ENCODE measurements at places on chromosomes 4 and X.

DNA sequence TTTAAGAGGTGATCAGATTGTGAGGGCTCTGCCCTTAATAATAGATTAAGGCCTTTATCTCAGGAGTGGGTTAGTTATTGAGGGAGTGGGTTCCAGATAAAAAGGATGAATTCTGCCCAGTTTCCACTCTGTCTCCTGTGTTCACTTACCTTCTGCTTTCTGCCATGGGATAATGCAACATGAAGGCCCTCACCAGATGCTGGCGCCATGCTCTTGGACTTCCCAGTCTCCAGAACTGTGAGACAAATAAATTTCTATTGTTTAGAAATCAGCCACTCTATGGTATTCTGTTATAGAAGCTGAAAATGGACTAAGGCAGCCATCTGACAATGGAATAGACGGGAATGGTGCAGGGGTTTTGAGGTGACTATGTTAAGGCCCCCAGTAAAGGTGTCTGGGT is 6.9 kb upstream of the RELL1 start:
- H3K27ac ChIP-seq, result no peak overlapping the region
- H3K4me3 ChIP-seq, result no peak overlapping the region
- no peak for DNase-seq
- H3K27me3 ChIP-seq, result no peaks in the 10 kb centered on the region
- H3K4me1 ChIP-seq, result no peaks in the 10 kb centered on the region

DNA sequence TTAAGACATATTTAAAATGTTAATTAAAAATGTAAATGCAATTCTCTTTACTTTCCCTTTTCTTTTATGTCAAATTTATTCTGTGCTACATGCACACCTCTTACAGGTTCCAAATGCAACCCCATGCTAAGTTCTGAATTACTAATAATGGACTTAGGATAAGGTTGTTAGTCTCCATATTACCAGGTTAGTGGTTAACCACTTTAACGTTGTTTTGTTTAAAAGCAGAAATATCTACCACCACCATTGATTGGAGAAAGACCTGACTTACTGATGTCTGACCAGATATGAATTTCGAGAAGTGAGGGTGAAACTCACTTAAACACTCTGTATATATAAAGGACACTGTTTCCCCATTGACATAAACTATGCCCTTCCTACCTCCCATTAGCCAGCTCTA is 6.9 kb upstream of the TRPC3 start:
- DNase-seq, result no peak
- H3K27ac ChIP-seq, result no peak overlapping the region
- no peaks in the 10 kb centered on the region for H3K36me3 ChIP-seq
- H3K4me3 ChIP-seq, result no peak overlapping the region

- no peaks in the 10 kb centered on the region for H3K4me1 ChIP-seq
- H3K36me3 ChIP-seq, result no peaks in the 10 kb centered on the region
These were observed 270.6 kb downstream of the RCHY1 start for GRCh38 chr4:75243570-75243969.

GRCh38 chr4:17370818-17371217 is 141.1 kb downstream of the QDPR start:
- no peak overlapping the region for H3K4me3 ChIP-seq
- H3K4me1 ChIP-seq, result no peaks in the 10 kb centered on the region
- no peaks in the 10 kb centered on the region for H3K36me3 ChIP-seq
- DNase-seq, result no peak
- H3K27ac ChIP-seq, result no peak overlapping the region

- H3K4me1 ChIP-seq, result no peaks in the 10 kb centered on the region
- no peak overlapping the region for H3K27ac ChIP-seq
- no peaks in the 10 kb centered on the region for H3K27me3 ChIP-seq
- no peak overlapping the region for H3K4me3 ChIP-seq
These were observed 187.3 kb downstream of the SLC39A8 start for GRCh38 chr4:102157984-102158383.

DNA sequence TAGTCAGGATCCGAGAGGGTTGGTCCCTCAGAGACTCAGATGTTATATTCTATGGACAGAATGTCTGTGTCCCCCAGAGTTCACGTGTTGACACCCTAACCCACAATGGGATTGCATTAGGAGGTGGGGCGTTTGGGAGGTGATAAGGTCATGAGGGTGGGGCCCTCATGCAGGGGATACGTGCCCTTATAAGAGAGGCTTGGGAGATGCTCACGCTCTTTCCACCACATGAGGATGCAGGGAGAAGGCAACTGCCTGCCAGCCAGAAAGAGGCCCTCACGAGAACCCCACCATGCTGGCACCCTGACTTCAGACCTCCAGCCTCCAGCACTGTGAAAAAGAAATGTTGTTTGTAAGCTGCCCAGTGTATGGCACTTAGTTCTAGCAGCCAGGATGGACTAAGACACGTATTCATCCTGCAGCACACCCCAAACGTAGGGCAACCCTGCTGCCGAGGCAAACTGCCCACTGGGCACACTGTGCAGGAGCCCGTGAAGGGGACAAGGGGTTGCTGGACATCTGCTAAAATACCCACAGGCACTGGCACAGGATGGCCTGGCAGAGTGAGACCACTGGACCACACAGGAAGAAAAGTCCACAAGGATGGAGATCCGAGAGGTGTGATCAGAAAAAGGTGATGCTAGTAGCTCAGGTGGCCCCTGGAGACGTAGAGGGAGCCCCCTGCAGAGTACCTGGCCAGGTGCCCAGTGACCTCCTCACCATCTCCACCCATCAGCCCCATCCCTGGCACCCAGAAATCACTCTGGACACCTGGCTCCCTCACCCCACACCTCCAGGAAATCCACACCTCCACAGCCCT is 62.7 kb downstream of the HTRA3 start:
- H3K27ac ChIP-seq, result no peak overlapping the region
- peaks cover 6% of the 10 kb centered on the region for H3K4me1 ChIP-seq
- H3K36me3 ChIP-seq, result no peaks in the 10 kb centered on the region
- H3K4me3 ChIP-seq, result no peak overlapping the region
- DNase-seq, result no peak

DNA sequence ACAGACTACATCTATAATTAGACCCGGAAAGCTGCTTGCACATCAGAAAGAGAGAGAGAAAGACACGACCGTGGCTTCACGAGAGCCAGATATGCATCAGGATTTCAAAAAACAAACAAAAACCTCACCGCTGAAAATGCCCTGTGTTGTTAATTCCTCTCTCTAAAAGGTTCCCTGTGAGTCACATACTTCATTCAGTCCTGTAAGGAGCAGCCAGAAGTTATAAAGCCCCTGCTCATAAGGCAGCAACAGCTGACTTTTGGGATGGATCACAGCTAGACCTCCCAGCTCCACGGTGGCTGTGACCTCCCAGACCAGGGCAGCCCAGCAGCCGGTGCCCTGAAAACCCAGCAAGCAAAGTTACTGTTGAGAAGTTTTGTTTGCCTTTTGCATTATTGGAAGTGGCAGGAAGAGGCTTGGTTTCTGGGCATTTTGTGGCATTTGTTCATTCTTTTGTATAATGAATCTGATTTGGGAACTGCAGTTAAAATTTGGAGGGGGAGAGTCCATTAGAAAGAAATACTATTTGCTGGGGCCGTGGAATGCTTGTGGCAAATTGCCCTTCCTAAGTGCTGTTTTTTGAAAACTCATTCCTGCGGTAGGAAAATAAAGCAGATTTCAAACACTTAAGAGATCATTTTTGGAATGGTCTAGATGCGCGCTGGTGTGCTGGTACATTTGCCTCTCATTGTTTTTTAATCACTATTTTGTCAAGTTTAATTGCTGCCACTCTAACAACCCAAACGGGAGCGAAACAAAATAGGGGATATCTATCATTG is 520.4 kb downstream of the BCOR start:
- no peak overlapping the region for H3K27ac ChIP-seq
- H3K4me1 ChIP-seq, result no peaks in the 10 kb centered on the region
- no peak for DNase-seq
- H3K27me3 ChIP-seq, result no peaks in the 10 kb centered on the region

Measured in prostate gland (tissue), 2 donors.